ENCODE measurements at places on chromosomes 4 and X. TPM values are rescaled to one million over a fixed set of nuclear protein-coding genes. Genes with fewer than 3 reads are reported as not detected.

DNA sequence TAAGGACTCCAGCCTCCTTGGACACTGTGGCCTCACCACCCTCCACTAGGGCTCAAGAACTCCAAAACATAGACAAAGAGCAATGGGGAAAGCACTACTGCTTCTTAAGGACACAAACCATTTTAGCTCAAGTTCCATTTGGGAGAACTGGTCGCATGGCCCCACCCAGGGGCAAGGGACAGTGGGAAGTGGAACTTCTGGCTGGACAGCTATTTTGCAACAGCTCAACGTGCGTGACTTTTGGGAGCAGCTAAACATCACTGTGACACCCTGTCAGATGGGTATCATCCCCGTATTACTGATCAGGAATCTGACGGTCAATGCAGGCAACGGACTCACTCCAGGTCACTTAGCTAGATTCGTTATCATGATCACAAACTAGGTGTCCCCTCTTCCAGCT is 9.0 kb upstream of the GLOD5 start:
- DNase-seq, result no peak

The FRMD7 gene
- total RNA-seq, result not detected

The SPANXN4 gene
- total RNA-seq, result not detected

- peak; percentile 98 for DNase-seq
Measured at GRCh38 chr4:4990857-4991540, 28.3 kb downstream of the CYTL1 start.

The GPRIN3 gene
- 0.49 TPM for total RNA-seq

The CT45A10 gene
- not detected for total RNA-seq

The CCKAR gene
- 3.1 TPM for total RNA-seq

The NWD2 gene
- not detected for total RNA-seq

The NALF2 gene
- not detected for total RNA-seq

DNA sequence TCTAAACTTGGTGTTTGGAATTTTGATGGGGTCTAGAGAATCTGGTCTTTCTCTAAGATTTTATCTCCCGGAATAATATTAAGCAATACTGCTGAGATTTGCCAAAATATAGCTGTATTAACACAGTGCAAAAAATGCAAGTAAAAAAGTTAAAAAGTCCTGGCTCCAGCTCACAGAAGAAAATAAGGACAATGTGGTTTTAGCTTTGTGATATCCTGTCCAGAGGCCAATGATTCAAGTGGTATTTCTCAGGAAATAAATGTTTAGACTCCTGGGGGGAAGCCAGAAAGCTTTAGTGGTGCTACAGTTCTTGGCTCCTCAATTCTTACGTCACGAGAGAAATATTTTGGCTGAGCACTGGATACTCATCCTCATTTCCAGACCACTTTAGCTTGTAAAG is 40.9 kb upstream of the IL13RA2 start:
- DNase-seq, result peak; percentile 97

DNA sequence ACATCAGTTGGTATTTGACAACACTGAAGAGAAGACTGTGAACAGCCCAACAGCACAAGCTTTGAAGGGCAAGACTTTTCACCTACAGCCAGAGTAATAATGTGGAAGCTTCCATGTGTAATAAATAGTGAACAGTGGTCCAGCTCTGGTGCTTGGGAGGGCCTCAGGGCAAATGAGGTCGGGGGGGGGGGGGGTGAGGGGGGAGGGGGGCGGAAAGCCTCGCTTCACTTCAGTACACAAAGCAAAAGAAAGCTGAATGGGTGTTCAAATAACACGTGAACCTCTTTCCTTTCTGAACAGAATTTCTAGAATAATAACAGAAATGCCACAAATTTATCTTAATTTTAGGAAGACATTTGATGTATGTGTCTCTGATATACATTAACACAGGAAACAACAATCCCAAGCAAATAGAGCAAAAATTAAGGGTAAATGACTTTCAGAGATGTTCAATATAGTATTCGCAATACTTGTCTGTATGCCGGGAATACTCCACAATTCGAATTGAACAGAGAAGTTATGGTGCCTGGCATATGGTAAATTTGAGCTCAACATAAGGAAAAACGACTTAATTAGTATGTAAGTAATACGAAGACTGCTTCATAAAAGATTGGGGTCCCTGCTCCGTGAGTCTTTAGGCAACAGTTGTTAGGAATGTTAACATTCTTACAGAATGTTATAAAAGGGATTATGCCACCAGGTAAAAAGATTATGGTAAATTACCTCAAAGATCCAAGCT is 92.6 kb downstream of the FRYL start:
- no peak for DNase-seq

The AWAT1 gene
- not detected for total RNA-seq

DNA sequence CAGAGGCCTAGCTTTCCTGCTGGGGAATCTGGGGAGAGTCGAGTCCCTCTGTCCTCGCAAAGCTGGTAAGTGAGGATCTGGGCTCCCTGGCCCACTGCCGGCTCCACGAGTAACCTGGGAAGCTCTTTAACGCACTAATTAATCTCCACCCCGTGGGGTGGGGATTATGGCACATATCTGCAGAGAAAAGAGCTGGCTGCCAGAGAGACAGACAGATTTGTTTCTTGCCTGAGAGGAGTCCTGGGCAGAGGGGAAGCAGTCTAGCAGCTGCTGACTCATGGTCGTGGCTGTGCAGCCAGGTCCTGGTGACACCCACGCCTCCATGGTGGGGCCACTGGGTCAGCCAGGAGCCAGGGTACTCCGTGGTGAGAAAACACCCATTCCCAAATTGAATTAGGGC is 14.0 kb downstream of the SORCS2 start:
- peak; percentile 70 for DNase-seq

The NRK gene
- total RNA-seq, result 4.1 TPM

- DNase-seq, result no peak
Measured at GRCh38 chr4:70187216-70187615, 8.3 kb upstream of the ODAM start.

The MAGEA11 gene
- not detected for total RNA-seq

- DNase-seq, result no peak
Measured at GRCh38 chr4:154743683-154744340, at the start of gene LRAT. LRAT (plus strand) TSS chr4:154744000; CDS start chr4:154744327, 327 bp downstream.

The CDKL2 gene
- 7.5 TPM for total RNA-seq

DNA sequence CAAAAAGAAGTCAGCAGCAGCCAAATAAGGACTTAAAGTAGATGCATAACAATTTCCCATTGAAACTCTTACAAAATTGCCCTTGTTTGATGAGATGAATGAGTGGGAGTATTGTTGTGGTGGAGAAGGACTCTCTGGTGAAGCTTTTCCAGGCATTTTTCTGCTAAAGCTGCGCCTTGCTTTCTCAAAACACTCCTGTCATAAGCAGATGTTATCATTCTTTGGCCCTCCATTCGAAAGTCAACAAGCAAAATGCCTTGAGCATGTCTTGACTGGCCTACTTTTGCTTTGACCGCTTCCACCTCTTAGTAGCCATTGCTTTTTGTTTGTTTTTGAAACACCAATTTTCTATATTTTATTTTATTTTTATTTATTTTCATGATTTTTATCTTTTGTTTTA is 340.9 kb upstream of the FGF13 start:
- DNase-seq, result no peak

DNA sequence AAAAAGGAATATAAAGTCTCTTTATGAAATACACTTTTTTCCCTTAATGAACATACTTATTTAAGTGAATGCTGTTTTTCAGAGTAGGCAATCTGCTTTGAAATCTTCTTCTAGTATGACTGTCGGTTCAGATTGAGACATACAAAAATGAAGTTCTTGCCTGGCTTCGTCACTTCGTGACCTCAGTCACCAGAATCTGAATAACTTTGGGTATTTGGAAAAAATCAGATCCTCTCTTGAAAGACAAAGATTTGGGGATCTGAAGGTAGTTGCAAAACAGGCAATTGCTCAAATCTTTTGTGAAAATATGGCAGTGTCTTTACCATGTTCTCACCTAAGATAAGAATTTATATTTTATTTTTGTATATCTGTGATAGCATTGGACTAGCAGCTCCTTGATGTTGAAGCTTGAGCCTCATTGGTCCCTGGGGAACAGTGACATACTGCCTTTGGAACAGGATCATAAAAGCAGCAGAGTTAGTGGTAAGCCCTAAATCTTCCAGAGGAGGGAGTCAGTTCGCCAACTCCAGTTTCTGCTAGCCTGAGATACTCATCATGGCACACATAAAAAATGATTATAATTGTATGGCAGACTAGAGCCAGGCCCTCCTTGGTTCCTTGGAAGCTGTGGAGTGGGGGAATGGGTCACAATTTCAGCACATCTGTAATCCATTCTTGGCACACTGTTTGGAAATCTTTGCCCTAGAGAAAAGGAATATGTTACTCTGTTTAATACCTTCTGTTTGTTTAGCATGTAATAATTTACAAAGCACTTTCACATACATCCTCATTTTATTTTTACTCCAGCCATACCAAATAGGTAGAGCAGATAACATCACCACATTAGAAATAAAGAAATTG is 5.0 kb downstream of the ARFIP1 start:
- DNase-seq, result peak; percentile 71

DNA sequence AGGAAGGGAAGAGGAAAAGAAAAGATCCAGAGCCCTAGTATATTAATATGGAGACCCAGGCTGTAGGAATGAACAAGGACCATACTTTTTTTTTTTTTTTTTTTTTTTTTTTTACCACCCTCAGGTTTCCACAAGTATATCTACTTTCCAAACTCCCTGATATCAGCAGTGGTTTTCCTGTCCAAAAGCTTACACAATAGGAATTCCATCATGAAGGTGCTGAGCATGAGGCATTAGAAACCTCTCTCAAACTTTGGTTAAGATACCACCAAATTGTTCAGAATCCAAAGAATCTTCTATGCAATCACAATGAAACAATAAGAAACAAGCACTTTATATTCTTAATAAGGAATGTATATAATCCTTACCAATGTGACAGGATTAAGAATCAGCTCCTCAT is 26.5 kb downstream of the RPS6KA3 start:
- peak; percentile 64 for DNase-seq

- DNase-seq, result no peak
Measured at GRCh38 chr4:8723222-8723980, 130.8 kb downstream of the CPZ start.

The NUP54 gene
- 64.4 TPM for total RNA-seq

- no peak for DNase-seq
Measured at GRCh38 chr4:27066591-27066990, 205.9 kb downstream of the STIM2 start.

Measured in fibroblast of the aortic adventitia (primary cell).